NCI-H2227 treated with DMSO at 0.1 percent for 48 hours (cell line): ENCODE measurements at places on chromosomes 7 and 10.

GRCh38 chr10:110075686-110076085, 67.9 kb downstream of the ADD3 start:
- no peak for DNase-seq

- DNase-seq, result no peak
Measured at GRCh38 chr10:100734295-100735086, 10.9 kb upstream of the PAX2 start.

GRCh38 chr10:28385748-28386502, 83.1 kb upstream of the MPP7 start:
- no peak for DNase-seq

- no peak for DNase-seq
Measured at GRCh38 chr10:23391821-23392220, 47.1 kb upstream of the OTUD1 start.

- no peak for DNase-seq
Measured at GRCh38 chr10:73991884-73992245, 6.1 kb upstream of the VCL start.

GRCh38 chr7:100969066-100969615, at the start of gene MUC12:
Gene MUC12, plus strand, starts transcription at chr7:100969565. Its CDS starts 58 bp downstream, at chr7:100969623.
- no peak for DNase-seq

GRCh38 chr10:61153771-61154170, 209.8 kb upstream of the RHOBTB1 start:
- no peak for DNase-seq

DNA sequence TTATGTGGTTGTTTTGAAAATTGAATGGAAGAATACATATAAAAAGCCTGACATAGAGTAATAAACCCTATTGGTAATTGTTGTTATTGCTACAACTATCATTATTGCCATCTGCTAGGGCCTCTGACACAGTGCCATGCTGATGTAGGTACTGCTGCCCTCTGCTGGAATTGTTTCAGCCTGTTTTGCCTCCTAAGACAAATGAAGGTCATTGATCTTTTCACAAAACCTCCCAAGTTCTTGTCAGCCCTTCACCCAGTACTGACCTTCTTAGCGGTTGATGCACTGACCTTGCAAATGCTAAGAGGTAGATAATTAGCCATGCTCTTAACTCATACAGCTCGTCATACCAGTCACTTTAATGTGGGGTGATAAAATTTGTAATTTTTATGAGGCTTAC, 975.2 kb downstream of the SORCS1 start:
- DNase-seq, result no peak

GRCh38 chr10:34732926-34733325, 82.2 kb downstream of the PARD3 start:
- DNase-seq, result no peak

- DNase-seq, result no peak
Measured at GRCh38 chr7:85191383-85191782, 4.5 kb upstream of the SEMA3D start.

- no peak for DNase-seq
Measured at GRCh38 chr7:140245611-140246105, 68.9 kb upstream of the KDM7A start.

DNA sequence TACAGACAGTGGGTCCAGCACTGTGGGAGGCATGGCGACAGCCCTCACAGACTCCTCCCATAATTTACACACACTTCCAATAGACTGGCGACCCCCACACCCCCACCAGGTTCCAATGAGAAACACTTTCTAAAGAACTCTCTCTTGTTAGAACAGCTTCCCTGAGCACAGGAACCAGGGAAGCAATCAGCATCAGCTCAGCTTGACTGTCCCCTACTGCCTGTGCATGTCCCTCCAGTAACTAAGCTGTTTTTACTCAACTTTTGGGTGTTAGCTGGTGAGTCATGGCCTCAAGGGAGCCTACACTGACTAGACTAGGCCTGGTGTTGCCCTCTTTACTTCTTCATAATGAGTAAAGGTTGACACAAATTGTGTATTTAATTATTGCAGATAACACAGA, 32.6 kb upstream of the HERPUD2 start:
- DNase-seq, result no peak

DNA sequence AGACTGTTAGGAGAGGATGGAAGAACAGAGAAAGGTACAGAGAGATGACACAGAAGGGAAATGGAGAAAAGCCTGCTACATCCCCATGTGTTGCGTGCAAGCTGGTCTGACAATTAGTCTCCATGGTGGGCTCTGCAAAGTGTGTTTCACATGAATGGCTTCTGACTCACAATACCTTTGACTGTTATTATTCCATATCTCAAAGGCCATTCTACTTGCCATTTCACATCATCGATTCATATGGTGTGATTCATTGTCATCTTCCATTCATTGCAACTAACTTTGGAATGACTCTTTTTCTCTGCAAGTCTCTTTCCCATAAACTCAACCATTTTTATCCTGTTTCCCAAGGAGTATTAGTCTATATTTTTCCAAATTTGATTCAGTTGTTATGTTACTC, 208.9 kb upstream of the INHBA start:
- DNase-seq, result no peak

GRCh38 chr10:73076360-73077183, 20.1 kb downstream of the P4HA1 start:
- DNase-seq, result no peak

GRCh38 chr7:142880876-142881505, 4.6 kb downstream of the TRPV6 start:
- DNase-seq, result no peak

DNA sequence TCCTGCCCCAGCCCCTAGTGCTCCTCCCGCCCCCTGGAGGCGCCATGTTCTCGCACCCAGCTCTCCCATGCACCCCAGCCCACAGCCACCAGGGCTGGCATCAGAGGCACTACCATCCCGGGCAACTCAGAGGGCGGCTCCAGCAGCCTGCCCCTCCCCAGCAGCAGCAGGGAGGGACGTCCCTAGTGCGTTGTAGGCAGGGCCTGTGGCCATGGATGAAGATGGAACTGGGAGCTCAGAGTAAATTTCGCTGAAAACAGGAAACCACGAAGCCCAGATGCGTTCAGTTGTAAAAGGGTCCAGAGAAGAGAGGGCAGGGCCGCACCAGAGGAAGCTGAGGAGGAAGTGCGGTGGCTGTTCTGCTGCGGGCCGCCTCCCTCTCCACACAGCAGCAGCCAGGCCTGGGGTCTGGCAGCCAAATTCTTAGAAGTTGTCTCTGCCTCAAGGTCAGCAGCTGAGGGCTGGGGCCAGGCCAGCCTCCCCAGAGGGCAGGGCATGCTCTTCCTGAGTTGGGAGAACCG, 24.6 kb downstream of the VSIR start:
- DNase-seq, result no peak

DNA sequence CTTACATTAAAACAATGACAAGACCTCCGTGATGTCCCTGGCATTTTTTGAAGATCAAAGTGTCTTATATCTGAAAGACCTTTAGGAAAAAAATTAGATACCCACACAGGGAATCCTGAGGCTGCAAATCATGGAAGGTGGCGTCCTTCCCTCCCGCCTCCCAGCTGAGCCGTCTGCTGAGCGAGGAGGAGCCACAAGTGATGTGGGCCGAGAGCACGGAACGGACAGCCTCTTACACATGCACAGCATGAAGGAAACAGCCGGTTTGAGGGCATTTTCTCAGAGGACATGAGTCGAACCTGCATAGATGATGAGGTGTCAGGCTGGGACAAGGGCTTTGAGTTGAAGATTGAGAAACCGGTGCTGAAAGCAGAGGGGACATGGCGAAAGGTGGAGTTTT, 163.3 kb downstream of the ADARB2 start:
- DNase-seq, result no peak

DNA sequence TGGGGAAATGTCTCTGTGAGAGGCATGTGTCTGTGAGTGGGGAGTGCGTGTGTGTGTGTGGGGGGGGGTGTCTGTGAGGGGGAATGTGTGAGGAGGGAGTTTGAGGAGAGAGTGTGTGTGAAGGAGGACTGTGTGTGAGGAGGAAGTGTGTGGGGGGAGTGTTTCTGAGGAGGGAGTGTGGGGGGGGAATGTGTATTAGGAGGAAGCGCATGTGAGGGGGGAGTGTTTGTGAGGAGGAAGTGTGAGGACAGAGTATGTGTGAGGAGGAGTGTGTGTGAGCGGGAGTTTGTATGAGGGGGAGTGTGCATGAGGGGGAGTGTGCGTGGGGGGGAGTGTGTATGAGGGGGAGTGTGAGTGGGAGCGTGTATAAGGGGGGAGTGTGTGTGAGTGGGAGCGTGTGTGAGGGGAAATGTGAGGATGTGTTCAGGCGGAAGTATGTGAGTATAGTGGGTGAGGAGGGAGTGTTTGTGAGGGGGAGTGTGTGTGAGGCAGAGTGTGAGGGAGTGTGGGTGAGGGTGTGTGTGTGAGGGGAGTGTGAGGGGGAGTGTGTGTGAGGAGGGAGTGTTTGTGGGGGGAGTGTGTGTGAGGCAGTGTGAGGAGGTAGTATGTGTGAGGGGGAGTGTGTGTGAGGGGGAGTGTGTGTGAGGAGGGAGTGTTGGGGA, 21.8 kb upstream of the PTPRN2 start:
- no peak for DNase-seq

DNA sequence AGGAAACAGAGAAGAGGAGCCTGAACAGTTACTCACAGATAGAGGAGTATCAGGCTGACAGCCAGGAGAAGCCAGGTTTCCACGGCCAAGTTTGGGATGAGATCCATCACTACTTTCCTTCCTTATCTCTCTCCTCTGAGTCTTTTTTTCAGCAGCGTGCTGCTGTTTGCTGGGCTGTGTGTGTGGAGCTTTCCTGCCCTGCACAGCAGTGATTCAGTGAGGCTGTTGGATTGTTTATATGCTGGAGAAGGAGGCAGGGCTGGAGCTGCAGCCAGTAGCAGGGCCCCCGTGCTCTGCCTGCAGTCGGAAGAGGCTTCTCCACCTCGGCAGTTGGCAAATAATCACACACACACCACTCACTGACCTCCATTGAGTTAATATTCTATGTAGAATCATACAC, at the start of gene CYP3A7:
Gene CYP3A7, minus strand, starts transcription at position 210 of the 400 bp plus-strand sequence. Its CDS starts 103 bp downstream, at position 107.
- DNase-seq, result no peak

GRCh38 chr10:133336577-133337369, at the start of gene CALY:
Gene CALY, minus strand, starts transcription at chr10:133336896. Its CDS starts 7,907 bp downstream, at chr10:133328989.
- no peak for DNase-seq

DNA sequence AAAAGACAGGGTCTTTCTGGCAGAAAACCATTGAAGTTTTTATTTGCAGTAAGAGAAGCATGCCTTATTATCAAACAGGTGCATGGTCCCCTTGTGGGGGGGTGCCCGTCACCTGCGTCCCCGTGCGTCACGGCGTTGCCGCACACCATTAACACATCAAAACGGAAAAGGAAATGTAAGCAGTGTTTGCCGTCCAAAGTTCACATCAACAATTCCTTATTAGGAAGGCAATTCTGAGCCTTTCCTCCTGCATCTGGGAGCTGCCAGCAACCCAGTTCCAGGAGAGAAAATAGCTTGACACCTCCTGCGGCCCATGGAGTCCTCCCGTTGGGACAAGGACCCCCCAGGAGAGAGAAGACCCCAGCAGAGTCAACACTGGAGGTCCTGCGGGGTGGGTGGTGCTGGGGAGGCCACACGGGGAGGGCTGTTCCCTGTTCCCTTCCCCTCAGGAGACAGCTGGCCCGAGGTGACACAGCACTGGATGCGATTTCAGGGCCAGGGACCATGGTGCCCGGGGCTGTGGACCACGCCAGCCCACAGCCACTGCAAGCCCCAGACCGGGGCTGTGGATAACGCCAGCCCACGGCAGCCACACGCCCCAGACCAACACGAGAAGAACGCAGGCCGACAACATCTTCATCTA, 39.5 kb downstream of the DIP2C start:
- no peak for DNase-seq

DNA sequence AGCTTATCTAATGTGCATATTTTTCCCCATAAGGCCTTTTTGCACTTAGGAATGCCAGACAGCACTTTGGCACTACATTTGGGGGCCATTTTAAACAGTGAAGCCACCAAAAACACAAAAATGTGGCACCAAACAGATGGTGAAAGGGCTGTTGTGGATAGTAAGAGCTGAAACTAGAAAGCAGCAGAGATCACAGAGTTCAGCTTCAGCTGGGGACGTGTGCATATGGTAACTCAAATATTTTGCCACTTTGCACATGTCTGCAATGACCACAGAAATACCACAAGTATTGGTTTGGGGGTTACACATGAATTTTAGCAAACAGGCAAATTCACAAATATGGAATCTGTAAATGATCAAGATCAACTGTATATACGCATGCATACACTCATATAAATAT, 72.8 kb downstream of the PODXL start:
- no peak for DNase-seq

- DNase-seq, result no peak
Measured at GRCh38 chr10:9824631-9825071, 1193.0 kb upstream of the CELF2 start.

DNA sequence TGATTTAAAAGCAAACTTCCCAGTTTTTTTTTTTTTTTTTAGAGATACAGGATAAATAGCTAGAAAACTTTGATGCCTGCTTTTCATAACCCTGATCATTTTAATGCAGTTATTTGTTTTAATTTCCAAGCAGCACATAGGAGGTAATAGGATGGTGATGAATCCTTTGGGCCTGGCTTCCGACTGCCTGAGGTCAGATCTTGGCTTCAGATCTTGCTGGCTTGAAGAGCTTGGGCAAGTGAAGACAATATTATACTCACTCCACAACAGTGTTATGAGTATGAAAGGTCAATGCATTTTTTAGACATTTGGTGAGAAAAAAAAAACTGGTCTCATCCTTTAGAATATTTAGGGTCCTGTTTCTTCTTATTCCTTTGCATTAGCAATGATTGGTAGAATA, 124.8 kb upstream of the PRKCQ start:
- no peak for DNase-seq

DNA sequence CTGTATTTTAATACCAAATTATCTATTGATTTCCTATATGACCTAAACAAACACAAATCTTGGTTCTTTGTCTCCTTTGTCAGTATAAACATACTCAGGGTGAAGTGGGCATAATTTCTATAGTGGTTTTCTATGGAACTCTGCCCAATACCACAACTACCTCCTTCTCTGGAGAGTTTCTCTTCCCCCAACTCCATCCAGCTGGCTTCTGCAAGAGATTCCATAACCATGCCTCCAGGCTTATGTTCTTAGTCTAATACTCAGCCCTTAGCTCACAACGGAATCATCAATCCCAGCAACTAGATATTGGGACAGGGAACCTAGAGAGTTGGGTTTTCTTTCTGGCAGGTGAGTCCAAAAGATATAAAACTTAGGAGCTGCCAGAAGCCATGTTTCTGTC, 127.3 kb downstream of the TRIL start:
- no peak for DNase-seq

DNA sequence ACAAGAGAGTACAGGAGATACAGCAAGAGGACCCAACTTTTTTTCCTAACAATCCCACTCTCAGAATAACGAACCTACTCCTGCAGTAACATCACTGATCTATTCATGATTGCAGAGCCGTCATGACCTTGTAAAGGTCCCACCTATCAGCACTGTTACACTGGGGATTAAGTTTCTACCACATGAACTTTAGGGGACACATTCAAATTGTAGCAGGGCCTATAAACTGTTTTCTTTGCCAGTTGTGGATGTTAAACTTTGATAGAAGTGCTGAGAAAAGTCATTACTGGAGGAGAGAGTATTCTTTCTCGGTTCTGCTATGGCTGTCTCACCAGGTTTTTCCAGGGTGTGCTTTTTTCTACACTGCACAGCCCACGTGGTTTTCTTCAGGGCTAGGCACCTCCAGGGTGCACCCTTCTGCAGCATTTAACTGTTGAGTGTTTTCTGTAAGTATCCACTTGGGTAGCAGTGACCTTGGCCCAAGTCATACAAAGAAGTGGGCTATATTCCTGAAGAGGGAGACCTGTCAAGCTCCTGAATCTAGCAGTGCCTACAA, 131.6 kb upstream of the AHR start:
- no peak for DNase-seq
